AG04449 (cell line): ENCODE measurements at places on chromosomes 16 and 17.

DNA sequence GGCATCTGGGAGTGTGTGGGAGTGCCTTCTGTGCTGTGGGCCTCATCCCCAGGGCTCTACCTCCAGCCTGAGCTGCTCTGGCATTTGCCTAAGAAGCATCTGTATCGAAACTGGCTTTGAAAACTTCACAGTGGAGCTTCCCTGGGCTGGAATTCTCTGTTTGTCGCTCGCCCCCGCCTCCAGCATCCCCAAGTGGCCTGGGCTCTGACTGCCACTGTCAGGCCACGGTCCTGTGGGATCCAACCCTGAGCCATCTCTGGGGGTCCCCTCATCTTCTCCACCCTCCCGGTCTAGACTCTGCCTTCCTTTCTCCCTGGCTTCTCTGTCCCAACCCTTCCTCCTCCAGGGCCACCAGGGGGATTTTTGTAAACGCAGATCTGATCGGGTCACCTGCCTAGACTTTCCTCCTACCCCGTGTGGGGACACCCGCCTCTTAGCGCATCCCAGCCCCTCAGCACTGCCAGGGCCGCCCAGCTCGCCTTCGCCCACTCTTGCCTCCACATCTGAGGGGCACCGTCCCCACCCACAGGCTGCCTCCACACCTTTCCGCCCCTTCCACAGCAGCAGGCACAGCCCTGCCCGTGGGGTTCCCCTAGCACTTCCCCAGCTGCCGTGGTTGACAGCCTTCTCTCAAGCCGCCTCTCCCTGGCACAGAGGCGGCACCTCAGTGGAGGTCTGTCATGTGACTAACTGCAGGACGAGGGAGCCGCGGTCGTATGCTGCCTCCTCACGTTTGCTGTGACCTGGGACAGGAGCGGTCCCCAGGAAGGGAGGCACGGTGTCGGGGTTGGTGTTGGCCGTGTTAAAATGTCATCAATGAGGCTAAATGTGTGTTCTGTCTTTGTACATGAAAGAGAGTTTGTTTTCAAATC lies 12.0 kb downstream of the TBC1D24 start:
- no peak for DNase-seq

DNA sequence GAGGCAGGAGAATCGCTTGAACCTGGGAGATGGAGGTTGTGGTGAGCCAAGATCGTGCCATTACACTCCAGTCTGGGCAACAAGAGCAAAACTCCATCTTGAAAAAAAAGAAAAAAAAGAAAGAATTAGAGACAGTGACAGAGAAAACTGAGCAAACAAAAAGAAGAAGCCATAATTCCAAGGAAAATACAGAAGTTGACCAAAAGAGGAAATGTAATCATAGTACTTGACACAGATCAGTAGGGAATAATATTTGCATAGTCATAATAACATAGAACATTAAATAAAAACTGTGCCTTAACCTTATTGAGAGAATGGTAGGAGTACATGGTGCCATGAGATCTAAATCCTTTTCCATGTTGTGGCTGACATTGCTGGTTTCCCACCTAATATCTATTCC lies 14.7 kb upstream of the USP31 start:
- no peak for DNase-seq

GRCh38 chr17:60455378-60455777 lies 33.1 kb downstream of the CHCT1 start:
- DNase-seq: no peak

DNA sequence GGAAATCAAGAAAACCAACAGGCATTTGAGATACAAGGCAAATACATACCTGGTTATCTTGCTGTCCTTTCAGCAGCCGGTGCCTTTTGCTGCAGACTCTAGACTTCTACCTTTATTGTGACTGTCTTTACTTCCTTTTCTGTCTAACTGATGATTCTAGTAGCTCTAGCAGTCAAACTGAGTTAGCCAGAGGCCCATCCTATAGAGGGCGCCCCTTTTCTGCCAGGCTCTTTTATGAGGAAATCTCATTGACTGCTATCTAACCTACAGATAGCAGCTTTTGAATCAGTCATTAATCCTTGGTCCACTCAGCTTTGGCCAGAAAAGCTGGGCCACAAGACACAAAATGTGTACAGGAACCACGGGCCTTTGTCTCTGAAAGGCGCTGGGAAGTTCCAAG lies 87.5 kb upstream of the WSB1 start:
- DNase-seq: no peak

DNA sequence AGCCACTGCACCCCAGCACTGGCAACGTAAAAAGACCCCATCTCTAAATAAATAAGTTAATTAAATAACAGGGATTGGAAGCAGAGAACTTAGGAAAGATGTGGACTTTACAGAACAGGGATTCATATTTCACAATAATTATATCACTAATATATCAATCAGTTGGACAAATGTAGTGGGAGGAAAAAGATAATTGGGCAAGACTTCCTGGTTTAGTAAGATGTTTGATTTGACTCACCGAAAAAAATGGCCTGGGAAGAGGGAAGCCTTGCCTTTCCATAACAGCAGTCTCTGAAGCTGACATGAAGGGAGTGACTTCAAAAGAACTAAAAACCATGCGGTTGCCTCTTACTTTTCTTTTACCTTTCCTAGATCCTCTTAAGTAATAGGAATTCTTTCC lies 15.2 kb upstream of the C17orf78 start:
- no peak for DNase-seq

DNA sequence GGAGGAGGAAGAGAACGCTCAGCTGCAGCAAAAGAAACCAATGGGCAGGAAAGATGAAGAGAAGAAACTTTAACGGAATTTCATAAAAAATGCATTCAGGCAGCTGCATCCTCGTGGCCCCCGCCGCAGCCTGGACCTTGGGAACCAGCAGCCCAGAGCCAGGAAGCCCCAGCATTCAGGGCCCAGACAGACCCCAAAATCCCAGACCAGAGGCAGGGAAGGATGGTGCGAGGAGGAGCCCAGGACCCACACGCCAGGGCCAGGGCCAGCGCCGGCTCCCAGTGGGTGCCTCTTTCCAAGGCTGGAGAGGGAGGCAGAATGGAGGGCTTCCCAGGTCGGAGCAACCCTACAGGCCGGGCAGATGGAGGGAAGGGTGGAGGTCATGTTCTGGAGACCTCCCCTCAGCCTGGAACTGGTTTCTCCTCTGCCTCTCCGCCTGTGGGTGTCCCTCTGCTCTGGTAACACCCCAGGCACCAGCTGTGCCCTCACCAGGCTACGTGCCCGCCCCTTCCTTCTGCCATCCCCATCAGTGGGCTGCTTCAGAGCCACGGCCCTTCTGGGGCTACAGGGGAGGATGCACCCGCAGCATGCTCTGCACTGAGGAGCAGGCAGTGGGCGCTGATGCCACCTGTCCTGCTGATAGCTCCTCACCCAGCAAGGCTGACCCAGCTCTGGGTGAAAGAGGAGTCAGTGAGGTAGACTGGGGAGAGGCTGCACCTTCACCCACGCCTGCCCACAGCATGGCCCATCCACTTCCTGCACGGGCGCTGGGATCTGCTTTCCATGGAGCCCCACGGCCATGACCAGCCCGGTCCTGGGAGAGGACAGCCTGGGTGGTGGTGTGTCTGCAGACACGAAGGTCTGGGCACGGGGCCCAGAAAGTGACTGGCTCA lies 1.2 kb upstream of the MIF4GD start:
- no peak for DNase-seq

DNA sequence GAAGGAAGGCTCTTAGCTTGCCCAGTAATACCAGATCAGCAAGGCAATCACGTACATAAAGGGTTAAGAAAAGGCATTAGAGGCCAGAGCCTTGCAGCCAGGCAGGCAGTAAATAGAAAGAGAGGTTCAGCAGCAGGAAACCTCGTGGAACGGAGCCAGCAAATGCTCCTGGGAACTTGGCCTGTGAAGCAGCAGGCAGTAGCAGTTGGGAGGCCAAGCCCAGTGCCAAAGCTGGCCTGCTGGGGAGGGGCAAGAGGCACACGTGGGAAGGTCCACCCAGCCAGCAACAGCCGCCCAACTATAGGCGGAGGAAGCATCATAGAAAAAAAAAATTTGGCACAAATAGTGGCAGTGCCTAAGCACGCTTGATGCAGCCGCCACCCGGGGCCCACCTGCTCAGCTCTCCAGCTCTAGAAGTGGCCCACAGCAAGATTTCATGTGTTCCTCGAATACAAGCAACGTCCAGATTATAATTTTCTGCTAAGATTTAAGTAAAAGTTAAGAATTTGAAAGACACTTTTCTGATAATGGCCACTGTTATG lies 2339.5 kb downstream of the TP53TG3F start:
- DNase-seq: no peak

GRCh38 chr17:63949576-63950250 lies 17.6 kb upstream of the CD79B start:
- DNase-seq: no peak
